Activated T-helper 1 cell treated with Interleukin-2 at 50 U/mL for 16 hours (primary cell): ENCODE measurements at places on chromosomes 2 and 18.

- no peak for DNase-seq
Observed at GRCh38 chr18:55214969-55215368, 255.7 kb upstream of the CCDC68 start.

- DNase-seq: no peak
Observed at GRCh38 chr2:232292395-232293154, 86.0 kb upstream of the ALPP start.

GRCh38 chr2:198327526-198327925 lies 523.1 kb downstream of the PLCL1 start:
- DNase-seq: no peak

GRCh38 chr2:31057691-31058090 lies 80.5 kb downstream of the GALNT14 start:
- DNase-seq: no peak

- DNase-seq: no peak
Observed at GRCh38 chr2:232211743-232212686, 166.5 kb upstream of the ALPP start.

- no peak for DNase-seq
Observed at GRCh38 chr2:126932529-126932928, 33.8 kb downstream of the TEX51 start.
